CD4-positive, alpha-beta T cell (primary cell): ENCODE measurements at places on chromosomes 7 and 10.

DNA sequence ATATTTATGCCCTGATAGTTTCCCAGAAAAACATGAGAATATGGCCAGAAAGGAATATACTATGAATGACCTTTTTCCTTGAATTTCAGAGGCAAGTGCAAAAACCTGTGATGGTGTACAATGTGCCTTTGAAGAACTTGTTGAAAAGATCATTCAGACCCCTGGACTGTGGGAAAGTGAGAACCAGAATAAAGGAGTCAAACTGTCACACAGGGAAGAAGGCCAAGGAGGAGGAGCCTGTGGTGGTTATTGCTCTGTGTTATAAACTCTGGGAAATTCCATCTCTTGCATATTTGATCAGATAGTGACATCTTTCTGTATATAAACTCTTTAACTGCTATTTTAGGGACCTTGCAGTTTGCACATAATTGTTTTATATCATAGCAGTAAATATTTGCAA, 33.7 kb downstream of the RAB18 start:
- H3K27ac ChIP-seq = no peak overlapping the region
- H3K36me3 ChIP-seq = peaks cover 54% of the 10 kb centered on the region
- no peaks in the 10 kb centered on the region for H3K27me3 ChIP-seq
- H3K4me1 ChIP-seq = peaks cover 7% of the 10 kb centered on the region
- DNase-seq = no peak

DNA sequence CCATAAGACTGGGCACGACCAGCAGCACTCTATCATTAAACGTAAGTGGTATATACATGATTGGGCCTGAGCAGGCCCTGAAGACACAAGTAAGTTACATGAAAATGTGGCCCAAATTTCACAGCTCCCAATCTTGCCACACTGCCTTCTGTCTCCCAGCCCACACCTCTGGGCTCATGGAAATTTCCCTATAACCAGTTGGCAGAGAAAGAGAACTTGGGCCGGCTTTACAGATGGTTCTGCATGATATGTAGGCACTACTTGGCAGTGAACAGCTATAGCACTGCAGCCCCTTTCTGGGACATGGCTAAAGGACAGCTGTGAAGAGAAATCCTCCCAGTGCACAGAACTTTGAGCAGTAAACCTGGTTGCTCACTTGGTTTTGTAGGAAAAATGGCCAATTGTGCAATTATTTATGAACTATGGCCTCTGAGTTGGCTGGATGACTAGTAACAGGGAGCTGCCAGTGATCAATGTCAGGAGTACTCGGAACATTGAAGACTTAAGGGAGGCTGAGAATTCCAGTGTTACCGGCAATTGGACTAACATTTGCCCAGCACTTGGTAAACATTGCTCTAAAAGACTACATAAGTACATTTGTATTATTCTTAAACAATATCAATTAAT, 1006.6 kb upstream of the LRRN3 start:
- no peak for DNase-seq
- no peak overlapping the region for H3K4me3 ChIP-seq
- H3K4me1 ChIP-seq = no peaks in the 10 kb centered on the region
- no peak overlapping the region for H3K27ac ChIP-seq

DNA sequence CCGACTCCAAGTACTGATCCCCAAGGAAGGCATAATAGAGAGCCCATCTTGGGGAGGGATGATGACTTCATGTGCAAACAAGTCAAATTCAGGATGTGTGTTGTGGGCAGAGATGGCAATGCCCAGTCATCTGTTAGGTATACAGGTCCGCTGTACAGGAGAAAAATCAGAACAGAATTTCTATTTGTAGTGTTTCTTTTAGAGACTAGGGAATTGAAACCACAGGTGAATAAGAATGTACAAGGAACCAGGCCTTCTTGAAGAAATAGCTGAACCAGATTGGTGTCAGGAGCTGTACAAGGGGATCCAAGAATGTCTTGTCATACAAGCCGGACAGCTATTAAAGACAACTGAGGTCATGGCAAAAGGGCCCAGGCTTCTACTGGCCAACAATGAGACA, 147.9 kb downstream of the PFKFB3 start:
- DNase-seq = no peak
- H3K4me3 ChIP-seq = no peak overlapping the region
- H3K27me3 ChIP-seq = no peaks in the 10 kb centered on the region

DNA sequence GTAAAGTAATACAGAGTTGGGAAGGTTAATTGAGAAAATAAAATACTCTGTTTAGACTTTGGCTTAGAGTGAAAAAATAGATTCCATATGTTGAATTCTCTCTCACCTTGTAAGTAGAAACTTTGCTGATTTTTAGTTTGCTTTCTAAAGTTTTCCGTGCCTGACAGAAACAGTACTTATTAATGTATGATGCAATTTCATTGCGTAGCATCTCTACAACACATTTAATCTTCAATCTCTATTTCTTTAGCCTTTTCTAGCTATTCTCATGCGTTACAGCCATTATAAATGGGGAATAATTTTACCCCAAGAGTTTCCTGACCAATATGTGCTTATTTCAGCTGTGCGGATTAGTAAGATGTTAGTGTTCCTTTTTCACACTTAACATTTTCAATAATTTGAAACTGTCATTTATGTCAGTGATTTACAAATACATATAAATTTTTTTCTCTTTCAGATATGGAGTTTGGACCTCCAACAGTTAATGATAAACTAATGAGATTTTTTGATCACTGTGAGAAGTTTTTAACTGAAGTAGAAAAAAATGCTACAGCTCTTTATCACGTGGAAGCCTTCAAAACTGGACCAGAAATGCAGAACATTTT, 3.3 kb downstream of the MINPP1 start:
- H3K4me3 ChIP-seq = no peak overlapping the region
- no peak overlapping the region for H3K27ac ChIP-seq
- H3K36me3 ChIP-seq = peaks cover 14% of the 10 kb centered on the region
- DNase-seq = no peak
- H3K27me3 ChIP-seq = no peaks in the 10 kb centered on the region

- DNase-seq = no peak
- H3K4me3 ChIP-seq = no peak overlapping the region
- H3K27me3 ChIP-seq = no peaks in the 10 kb centered on the region
- no peaks in the 10 kb centered on the region for H3K4me1 ChIP-seq
- no peaks in the 10 kb centered on the region for H3K36me3 ChIP-seq
- no peak overlapping the region for H3K27ac ChIP-seq
These were observed 65.1 kb downstream of the ZRANB1 start for GRCh38 chr10:125006921-125007426.

- H3K4me3 ChIP-seq = no peak overlapping the region
- no peaks in the 10 kb centered on the region for H3K4me1 ChIP-seq
- no peak for DNase-seq
- no peaks in the 10 kb centered on the region for H3K27me3 ChIP-seq
These were observed 294.3 kb downstream of the MAGI2 start for GRCh38 chr7:79159040-79159664.

DNA sequence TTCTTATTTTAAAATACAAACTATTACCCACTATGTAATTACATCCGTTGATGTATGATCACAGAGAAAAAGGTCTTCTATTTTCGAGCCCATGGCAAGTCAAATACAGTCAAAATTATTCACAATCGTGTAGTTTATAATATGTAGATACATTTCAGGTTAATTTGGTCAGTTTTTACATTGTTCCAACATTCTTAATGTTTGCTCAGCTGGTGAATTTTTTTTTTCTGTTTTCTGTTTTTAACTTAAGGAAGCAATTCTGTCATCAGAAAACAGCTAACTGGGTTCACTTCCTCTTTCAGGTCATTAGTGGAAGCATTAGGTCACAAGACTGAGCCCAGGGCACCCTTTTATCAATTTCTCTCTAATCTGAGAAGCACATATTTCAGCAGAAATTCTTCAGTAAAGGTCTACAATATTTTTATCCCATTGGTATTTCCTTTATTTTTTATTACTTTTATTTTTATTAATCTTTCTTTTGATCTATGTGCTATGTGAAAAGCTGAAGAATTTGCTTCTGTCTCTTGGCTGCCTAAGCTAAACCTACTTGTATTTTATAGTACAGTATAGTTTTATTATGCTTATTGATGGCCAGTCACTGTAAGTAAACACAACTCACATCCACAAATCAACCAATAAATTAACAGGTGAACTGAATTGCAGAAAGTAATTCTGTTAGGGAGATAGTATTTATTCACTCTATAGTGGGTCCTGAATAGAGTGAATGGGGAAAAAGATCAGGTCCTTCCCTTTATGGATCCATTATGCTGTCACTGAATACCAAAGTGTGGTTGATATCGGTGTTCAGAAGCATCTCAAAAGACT, 84.6 kb downstream of the ICA1 start:
- H3K4me3 ChIP-seq = peak overlapping the region; percentile 22
- no peaks in the 10 kb centered on the region for H3K36me3 ChIP-seq
- H3K27ac ChIP-seq = peak overlapping the region; percentile 82
- H3K4me1 ChIP-seq = peaks cover 42% of the 10 kb centered on the region
- no peaks in the 10 kb centered on the region for H3K27me3 ChIP-seq

GRCh38 chr10:119663866-119664698, 12.9 kb downstream of the BAG3 start:
- H3K27ac ChIP-seq = peak overlapping the region; percentile 69
- peak; percentile 30 for DNase-seq
- peak overlapping the region; percentile 36 for H3K4me3 ChIP-seq
- H3K36me3 ChIP-seq = peaks cover 21% of the 10 kb centered on the region
- H3K27me3 ChIP-seq = no peaks in the 10 kb centered on the region
- H3K4me1 ChIP-seq = peaks cover 76% of the 10 kb centered on the region

DNA sequence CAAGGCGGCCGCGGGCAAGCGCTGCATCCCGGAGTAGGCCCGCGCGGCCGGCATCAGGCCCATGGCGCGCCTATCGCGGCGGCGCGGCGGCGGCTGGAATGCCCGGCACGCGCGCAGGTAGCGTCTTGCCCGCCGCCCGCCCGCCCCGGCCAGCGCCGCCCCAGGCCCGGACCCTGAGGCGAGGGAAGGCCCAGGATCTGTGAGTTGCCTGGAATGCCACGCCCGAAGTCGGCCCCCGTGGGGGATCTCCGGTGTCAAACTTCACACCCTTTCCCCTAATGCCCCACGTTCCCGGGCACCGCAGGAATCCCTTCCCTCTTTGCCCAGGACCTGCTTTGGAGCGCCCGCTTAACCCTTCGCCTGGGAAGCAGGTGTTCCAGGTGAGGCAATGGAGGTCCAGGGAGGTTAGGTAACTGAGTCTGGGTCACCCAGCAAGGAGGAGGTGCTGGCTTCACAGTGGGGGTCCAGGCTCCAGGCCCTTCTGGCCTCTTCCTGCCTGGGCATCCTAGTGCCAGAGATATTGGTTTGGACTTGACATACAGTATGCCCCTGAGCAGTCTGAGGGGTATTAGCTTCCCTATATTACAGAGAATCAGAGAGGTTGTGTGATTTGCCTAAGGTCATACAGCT, 138.1 kb downstream of the ARHGAP22 start:
- no peaks in the 10 kb centered on the region for H3K27me3 ChIP-seq
- H3K27ac ChIP-seq = no peak overlapping the region
- DNase-seq = no peak
- no peaks in the 10 kb centered on the region for H3K4me1 ChIP-seq
- H3K36me3 ChIP-seq = no peaks in the 10 kb centered on the region

- no peak for DNase-seq
- H3K4me1 ChIP-seq = no peaks in the 10 kb centered on the region
- H3K27ac ChIP-seq = no peak overlapping the region
- peaks cover 6% of the 10 kb centered on the region for H3K27me3 ChIP-seq
- H3K36me3 ChIP-seq = no peaks in the 10 kb centered on the region
These were observed 38.2 kb downstream of the PAPOLB start for GRCh38 chr7:4823441-4824119.

GRCh38 chr7:153473185-153473584, 579.0 kb upstream of the DPP6 start:
- no peak overlapping the region for H3K4me3 ChIP-seq
- no peak for DNase-seq
- H3K27me3 ChIP-seq = no peaks in the 10 kb centered on the region

GRCh38 chr10:10778959-10779358, 238.7 kb upstream of the CELF2 start:
- H3K4me3 ChIP-seq = no peak overlapping the region
- no peaks in the 10 kb centered on the region for H3K36me3 ChIP-seq
- H3K27me3 ChIP-seq = no peaks in the 10 kb centered on the region

- no peak overlapping the region for H3K4me3 ChIP-seq
- H3K27ac ChIP-seq = no peak overlapping the region
- no peak for DNase-seq
- no peaks in the 10 kb centered on the region for H3K36me3 ChIP-seq
These were observed 262.8 kb downstream of the ZEB1 start for GRCh38 chr10:31581741-31582323.

GRCh38 chr7:78265486-78265885, 466.9 kb downstream of the PHTF2 start:
- H3K4me3 ChIP-seq = no peak overlapping the region
- H3K36me3 ChIP-seq = no peaks in the 10 kb centered on the region
- H3K4me1 ChIP-seq = no peaks in the 10 kb centered on the region
- DNase-seq = no peak
- no peak overlapping the region for H3K27ac ChIP-seq

DNA sequence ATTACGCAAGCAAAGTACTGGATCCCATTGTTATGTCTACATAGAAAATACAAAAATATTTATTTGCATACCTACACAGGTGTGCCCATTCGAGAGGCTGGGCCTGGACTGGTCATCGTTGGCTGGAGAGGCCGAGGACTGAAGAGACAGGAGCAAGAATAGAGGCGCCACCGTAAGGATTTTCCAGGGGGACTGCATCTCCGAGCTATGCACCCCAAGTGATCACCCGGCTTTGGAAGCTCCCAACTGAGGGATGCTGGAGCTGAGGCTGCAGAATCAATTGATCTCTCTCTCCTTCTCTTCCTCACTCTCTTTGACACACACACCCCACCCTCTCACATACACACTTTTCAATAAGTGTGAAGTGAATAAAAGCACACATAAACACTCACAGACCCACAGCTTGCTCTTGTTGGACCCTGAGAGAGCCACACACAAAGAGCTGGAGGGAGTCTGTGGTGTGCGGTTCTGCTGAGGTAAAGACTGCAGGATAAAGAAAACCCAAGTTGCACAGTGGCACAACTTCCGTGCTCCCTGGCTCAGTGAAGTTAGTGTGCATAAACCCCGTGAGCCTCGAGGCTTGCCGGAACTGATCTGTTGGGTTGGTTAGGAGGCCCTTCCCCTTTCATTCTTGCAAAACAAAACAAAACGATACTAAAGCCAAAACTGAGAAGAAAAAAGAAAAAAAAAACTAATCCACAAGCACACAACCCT, at the start of gene AOAH:
Gene AOAH (minus strand): TSS at position 544 of the 714 bp plus-strand sequence. CDS start 346 bp downstream, at position 198.
- H3K4me3 ChIP-seq = peak within 1 kb of the TSS; percentile 58
- H3K36me3 ChIP-seq = no peaks in the 10 kb centered on the region
- H3K27me3 ChIP-seq = no peaks in the 10 kb centered on the region
- DNase-seq = peak; percentile 91

DNA sequence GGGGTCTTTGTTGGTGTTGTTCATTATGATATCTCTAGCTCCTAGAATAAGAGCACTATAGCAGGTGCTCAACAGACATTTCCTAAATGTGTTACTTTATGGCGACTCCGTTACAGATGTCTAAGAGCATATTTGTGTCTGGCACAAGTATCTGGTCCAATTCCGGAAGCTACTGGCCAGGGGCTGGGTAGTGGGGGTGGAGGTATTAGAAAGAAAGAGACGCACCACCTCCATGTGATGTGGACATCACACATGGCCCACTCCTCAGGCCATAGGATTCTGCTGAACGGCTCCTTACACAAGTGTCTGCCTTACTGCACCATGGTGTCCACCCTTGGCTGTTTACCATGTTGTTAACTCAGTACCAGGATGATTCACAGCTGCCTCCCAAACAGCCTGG, 296.8 kb upstream of the MKI67 start:
- H3K27ac ChIP-seq = no peak overlapping the region
- no peaks in the 10 kb centered on the region for H3K27me3 ChIP-seq
- H3K4me1 ChIP-seq = no peaks in the 10 kb centered on the region

- H3K27ac ChIP-seq = no peak overlapping the region
- peaks cover 5% of the 10 kb centered on the region for H3K4me1 ChIP-seq
- no peaks in the 10 kb centered on the region for H3K27me3 ChIP-seq
These were observed 12.8 kb downstream of the IFIT2 start for GRCh38 chr10:89314676-89315075.
